ENCODE measurements at places on chromosomes 11 and 22.

DNA sequence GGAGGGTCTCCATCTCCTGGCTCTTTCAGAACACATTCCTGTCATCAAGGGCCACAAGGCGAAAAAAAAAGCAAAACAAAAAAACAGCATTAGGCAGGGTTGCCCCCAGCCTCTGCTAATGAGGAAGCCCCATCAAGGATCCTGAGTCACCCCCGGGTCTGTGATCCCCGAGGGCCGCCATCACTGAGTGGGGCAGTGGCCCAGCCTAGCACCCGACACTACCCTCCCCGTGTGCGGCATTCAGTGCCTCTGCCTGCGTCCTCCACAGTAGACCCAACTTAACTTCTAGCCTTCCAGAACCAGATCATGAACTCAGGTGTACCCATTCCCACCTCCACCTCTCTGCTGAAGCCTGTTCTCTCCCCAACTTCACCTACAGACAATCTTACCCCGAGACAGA lies 6.6 kb upstream of the CDC42EP1 start:
- DNase-seq, result no peak

GRCh38 chr11:92276773-92277172 lies 52.2 kb downstream of the FAT3 start:
- no peak for DNase-seq

DNA sequence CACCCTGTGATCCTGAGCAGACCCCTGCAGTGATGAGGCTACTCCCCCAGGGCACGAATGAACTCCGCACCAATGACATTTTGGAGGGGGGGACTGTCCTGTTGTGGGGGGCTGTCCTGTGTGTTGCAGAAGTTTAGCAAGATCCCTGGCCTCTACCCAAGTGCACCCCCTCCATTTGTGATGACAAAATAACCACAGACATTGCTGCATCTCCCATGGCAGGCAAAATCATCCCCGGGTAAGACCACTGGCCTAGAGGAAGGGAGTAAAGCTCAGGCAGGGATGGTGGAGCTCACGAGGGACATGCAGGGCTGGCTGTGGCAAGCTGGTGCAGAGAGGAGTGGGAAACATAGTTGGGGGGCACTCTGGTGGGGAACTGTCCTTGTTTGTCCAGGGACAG lies 40.6 kb downstream of the NECTIN1 start:
- DNase-seq, result no peak

GRCh38 chr11:69079661-69080256 lies 31.0 kb downstream of the TPCN2 start:
- no peak for DNase-seq
